ENCODE measurements at places on chromosomes 7 and 10.

DNA sequence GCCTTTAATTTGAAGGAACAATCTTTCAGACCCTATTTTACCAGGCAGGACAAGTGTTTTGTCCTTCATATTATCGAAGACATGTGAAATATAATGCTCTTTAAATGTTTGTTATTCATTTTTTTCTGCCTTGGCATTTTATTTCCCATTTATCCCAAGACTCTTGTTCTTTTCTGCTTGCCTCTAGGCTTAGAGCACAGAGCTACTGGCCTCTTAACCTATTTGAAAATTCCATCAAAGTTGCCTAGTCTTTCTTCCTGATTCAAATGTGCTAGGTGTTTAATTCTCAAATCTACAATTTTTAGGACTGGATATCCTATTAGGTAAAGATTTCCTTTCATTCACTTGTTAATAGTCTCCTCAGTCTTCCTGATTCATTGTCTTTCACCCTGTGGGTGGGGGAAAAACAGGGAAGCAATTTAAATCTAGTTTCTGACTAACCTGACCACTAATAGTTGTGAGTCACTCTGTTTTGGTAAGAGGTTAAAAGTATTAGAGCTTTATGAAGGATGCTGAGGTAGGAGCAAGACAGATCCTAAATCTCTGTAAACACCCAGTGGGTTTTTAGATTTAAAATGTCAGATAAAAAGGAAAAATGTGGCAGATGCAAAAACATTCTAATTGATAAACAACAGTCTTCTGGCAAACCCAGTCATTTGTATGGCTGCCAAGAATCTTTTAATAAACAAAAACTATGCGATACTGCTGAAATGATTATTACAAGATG is 1.5 kb downstream of the LIPK start:
- peak; percentile 7 for DNase-seq

DNA sequence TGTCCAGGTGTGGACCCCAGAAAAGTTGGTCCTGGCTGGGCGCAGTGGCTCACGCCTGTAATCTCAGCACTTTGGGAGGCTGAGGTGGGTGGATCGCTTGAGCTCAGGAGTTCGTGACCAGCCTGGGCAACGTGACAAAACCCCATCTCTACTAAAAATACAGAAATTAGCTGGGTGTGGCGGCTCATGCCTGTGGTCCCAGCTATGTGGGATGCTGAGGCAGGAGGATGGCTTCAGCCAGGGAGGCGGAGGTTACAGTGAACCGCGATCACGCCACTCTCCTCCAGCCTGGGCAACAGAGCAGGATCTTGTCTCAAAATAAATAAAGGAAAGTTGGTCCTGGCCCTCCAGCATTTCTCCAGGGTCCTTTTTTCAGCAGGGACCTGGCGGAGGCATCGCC is 1.4 kb downstream of the NUDT1 start:
- DNase-seq: no peak

- peak; percentile 59 for DNase-seq
Observed at GRCh38 chr10:123573236-123574108, 92.7 kb upstream of the GPR26 start.

DNA sequence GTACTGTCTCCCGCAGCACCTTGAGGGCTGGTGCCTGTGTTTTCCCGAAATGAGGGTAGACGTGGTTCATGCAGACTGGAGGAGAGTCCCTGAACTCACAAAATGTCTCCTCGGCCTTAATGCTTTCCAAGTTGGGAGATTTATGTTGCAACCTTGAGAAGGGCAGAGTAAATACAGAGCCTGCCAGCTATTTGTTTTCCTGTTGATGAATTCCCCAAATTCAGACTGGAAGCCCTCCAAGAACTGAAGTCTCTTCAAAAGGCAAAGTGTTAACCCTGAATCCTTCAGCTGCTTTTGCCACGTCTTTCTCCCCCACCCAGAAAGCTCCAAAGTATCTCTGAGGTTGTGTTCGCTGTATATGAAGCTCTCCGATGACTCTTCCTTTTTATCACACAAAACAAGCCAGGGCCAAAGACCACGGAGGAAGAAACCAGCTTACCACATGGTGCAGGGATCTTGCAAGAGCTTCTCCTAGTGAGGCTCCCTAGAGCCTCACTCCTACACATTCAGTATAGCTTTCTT is 254.7 kb upstream of the NFE2L3 start:
- DNase-seq: no peak

DNA sequence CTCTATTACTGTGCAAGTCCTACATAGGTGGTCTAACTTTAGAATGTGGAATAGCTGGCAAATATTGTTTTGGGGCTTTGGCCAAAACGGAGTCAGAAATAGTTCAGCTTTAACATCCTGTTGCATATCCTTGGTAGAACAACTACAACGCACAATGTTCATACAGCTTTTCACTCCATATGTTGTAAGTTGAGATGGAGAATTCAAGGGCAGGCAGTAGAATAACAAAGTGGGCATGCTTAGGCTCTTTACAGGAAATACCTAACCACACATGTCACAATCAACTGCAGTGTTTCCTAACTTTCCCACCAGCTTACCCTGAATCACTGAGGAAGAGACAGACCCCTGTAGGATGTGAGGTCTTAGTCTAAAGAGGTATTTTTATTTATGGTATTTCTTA is 122.3 kb downstream of the PPP1R3A start:
- no peak for DNase-seq

DNA sequence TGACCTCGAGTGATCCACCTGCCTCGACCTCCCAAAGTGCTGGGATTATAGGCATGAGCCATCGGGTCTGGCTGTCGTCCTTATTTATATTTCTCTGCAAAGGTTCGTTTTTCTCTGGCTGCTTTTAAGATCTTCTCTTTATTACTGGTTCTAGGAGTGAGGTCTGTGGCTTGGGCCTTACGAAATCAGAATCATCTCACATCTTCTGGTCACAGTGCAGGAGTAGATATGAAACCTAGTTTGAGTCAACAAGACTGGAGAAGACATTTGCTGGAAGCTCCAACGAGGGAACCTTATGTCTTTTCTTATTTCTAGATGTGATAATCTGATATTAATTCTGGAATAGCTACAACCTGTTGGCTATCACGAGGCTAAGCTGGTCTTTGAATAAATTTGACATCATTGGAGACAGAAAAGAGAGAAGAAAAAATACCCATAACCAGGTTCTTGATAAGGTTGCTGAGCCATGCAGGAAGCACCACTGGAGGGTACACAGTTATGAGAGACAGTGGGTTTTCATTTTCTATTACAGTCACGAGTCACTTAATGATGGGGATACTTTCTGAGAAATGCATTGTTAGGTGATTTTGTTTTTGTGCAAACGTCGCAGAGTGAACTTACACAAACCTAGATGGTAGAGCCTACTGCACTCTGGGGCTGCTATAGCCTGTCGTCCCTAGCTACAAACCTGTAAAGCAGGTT is 25.6 kb upstream of the IL15RA start:
- DNase-seq: peak; percentile 87

- no peak for DNase-seq
Observed at GRCh38 chr7:8092140-8092539, 123.5 kb downstream of the GLCCI1 start.

DNA sequence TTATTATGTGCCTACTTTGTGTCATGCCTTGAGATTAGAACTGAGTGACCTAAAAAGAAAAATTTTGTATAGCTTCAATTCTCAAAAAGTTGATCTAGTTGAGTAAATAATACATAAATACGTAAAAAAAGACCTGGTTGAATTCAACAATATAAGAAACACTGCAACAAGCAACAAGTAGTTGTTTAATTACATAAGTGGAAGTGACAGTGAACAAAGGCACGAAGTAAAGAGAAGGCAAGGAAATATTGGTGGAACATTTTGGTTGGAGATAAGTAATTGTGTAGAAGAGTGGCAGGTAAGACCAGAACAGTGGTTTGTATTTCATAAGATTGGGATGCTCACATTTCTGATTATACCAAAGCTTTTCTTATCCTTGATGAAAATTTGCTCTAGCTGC is 8.2 kb upstream of the MYPN start:
- no peak for DNase-seq

DNA sequence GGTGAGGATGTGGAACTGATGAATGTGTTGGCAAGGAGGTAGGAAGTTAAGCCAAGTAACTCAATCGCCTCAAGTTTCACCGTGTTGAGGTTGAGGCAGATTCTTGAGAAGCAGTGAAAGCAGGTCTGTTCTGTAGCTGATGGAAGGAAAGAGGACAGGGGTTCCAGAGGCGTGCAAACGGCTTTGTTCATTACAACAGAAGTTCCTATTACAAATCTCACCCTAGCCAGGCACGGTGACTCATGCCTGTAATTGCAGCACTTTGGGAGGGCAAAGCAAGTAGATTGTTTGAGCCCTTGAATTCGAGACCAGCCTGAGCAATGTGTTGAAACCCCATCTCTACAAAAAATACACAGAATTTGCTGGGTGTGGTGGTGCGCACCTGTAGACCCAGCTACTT is 36.9 kb upstream of the PTF1A start:
- DNase-seq: no peak

- DNase-seq: no peak
Observed at GRCh38 chr10:77898323-77899079, 28.1 kb downstream of the DLG5 start.

DNA sequence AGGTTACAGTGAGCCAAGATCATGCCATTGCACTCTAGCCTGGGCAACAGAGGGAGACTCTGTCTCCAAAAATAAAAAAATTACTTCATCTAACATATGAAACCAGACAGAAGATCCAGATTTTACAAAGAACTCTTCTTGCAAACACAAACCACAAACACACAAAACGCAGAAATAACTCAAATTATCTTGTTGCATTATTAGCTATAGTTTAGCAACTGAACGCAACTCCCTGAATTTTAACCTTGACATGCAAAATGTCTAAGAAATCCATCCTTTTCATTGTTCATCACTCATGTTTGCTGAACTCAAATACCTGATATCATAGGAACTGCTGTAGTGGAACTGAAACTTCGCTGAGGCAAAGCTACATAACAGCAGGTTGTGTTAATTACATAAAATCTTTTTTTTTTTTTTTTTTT is 64.1 kb downstream of the MICU1 start:
- peak; percentile 21 for DNase-seq

GRCh38 chr10:43735907-43736306 is 87.2 kb upstream of the ZNF32 start:
- DNase-seq: no peak

GRCh38 chr7:139118234-139118804 is 8.8 kb upstream of the ZC3HAV1 start:
- peak; percentile 86 for DNase-seq

DNA sequence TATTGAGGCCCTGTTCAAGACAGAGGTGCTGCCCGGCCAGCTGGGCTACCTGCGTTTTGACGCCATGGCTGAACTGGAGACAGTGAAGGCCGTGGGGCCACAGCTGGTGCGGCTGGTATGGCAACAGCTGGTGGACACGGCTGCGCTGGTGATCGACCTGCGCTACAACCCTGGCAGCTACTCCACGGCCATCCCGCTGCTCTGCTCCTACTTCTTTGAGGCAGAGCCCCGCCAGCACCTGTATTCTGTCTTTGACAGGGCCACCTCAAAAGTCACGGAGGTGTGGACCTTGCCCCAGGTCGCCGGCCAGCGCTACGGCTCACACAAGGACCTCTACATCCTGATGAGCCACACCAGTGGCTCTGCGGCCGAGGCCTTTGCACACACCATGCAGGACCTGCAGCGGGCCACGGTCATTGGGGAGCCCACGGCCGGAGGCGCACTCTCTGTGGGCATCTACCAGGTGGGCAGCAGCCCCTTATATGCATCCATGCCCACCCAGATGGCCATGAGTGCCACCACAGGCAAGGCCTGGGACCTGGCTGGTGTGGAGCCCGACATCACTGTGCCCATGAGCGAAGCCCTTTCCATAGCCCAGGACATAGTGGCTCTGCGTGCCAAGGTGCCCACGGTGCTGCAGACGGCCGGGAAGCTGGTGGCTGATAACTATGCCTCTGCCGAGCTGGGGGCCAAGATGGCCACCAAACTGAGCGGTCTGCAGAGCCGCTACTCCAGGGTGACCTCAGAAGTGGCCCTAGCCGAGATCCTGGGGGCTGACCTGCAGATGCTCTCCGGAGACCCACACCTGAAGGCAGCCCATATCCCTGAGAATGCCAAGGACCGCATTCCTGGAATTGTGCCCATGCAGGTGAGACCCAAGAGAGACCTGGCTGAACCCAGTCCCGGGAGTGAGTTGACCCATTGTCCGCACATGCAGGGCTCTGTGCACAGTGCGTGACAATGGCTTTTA is 2.8 kb downstream of the RBP3 start:
- DNase-seq: no peak

- no peak for DNase-seq
Observed at GRCh38 chr7:25672496-25672895, 444.2 kb upstream of the NPVF start.

- no peak for DNase-seq
Observed at GRCh38 chr10:130567436-130567835, 431.2 kb downstream of the GLRX3 start.

- DNase-seq: peak; percentile 91
Observed at GRCh38 chr10:119313644-119314043, 106.3 kb downstream of the GRK5 start.

- DNase-seq: no peak
Observed at GRCh38 chr7:69518705-69519077, 79.6 kb upstream of the AUTS2 start.

DNA sequence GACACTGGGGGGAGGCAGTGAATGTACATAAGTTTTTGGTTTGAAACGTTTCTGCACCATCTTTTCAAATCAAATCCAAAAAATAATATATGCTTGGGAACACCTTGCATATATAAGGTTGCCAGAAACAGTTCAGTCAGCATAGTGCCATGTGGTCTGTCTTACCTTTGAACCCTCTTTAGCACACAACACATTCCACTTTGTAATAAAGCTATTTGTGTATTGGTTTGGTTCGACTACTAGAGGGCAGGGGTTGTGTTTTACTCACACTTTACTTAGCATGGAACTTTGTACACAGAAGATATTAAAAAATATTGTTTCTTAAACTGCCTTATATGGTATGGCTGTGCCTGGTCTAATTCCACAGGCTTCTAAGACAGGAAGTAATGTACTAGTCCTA is 43.2 kb downstream of the ALDH18A1 start:
- DNase-seq: no peak

GRCh38 chr7:85392789-85393188 is 205.9 kb upstream of the SEMA3D start:
- DNase-seq: no peak

GRCh38 chr10:129309565-129309964 is 157.5 kb upstream of the MGMT start:
- no peak for DNase-seq

DNA sequence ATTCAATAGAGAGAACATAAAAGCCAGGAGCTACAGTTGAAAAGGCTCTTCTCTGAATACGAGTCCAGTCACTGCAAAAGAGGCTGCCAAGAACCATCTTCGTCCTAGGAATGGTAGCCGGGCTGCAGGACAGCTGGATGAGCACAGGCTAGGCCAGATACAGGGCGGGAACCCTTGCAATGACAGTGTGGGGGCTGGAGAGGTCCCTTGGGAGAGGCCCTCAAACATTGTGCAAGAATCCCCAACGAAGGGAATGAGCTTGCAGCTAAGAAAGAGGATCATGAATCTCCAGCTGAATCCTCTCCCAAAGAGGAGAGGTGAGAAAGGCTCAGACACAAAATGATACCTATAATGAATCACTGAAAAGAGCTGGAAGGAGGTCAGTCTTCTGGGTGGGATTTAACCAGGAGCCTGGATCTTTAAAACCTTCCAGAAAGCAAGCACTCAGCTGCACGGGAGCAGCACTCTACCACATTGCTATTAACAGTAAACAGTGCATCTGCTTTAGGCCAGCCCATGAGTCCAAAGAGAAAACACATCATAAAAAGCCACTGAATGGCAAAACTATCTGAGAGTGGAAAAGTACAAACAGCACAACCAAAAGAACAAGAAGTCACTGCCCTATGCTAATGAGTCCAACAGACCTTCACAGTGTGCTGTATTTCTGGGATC is 287.9 kb downstream of the TNS3 start:
- no peak for DNase-seq

GRCh38 chr7:92296880-92297445 is 51.2 kb downstream of the ANKIB1 start:
- DNase-seq: no peak
